Thymus (tissue), 14 donors: ENCODE measurements at places on chromosomes 11 and 22. TPM values are rescaled to one million over a fixed set of nuclear protein-coding genes. Genes with fewer than 3 reads are reported as not detected.
A peak's percentile ranks its signal among the peaks of the same experiment; 100 is the strongest.

The SELENOO gene
- 17.4 TPM for total RNA-seq

The DLG2 gene
- 6.6 TPM for total RNA-seq

The TSPAN32 gene
- 4.0 TPM for total RNA-seq

The MGAT3 gene
- total RNA-seq, result 1.6 TPM

The ADM2 gene
- 1.5 TPM for total RNA-seq

The NAALAD2 gene
- 0.47 TPM for total RNA-seq

The CCDC157 gene
- 2.1 TPM for total RNA-seq

The APLP2 gene
- 74.4 TPM for total RNA-seq

DNA sequence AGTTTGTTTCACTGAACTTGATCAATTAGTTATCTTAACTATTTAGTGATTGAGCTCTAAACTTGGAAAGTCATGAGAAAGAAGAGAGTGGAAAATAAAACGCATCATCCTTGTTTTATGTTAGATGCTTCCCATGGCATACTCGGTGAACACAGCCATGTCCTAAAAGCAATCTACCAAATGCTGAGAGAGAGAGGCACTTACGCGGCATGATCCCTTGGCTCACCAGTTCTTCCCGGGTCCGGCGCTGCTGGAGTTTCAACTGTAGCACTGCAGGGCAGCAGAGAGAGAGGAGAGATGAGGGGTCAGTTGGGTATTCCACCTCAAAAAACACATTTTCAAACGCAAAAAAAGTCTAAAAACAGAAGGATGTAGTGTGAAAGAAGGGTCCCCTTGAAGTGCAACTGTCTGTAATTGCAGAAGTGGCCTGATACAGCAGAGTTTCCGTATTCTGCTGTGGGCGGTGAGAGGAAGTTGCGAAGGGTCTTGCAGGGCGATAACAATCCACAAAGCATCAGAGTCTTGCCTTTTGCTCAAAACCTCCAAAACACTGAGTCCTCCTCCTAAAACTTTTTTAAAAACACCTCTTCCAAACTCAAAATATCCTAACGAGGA lies 92.7 kb downstream of the SGSM3 start:
- no peaks in the 10 kb centered on the region for H3K27me3 ChIP-seq
- H3K4me1 ChIP-seq, result peaks cover 11% of the 10 kb centered on the region
- H3K36me3 ChIP-seq, result peaks cover 24% of the 10 kb centered on the region
- peak; percentile 67 for DNase-seq

DNA sequence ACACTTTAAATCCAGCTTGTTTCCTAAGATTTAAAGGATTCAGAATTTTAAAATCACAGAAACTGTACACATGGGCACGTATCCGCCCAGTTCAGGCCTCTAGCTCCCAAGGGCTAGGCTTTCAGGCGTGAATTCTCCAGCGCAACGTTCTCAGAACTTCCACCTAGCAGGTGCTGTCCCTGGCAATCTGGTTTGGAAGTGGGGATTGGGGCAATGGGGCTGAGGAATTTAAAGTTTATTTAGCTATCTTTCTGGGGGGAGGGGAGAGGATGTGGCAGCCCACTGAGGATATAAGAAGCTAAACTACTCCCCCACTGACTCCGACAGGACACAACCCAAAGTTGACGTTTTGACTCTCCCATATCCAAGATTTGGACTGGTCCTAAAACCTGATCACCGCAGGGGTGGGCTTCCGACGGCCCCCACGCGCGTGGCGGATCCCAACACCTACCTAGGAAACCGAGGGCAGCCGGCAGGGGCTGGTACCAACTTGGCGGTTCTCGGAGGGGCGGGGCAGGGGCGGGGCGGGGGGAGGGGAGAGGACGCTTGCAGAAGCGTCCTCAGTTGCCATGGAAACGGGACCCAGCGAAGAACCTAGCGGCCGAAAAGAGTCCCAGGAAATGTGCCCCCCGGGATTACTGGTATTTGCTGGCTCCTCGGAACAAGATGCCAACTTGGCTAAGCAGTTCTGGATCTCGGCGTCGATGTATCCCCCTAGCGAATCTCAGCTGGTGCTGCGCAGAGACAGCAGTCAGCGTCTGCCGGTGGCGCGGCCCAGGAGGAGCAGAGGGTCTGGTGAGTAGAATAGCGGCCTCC lies at the start of gene HOATZ:
TSS of gene HOATZ (plus strand) at position 563 of the 816 bp plus-strand sequence. CDS start at position 570, 7 bp downstream.
- peaks cover 11% of the 10 kb centered on the region for H3K4me1 ChIP-seq
- H3K27ac ChIP-seq, result no peak within 1 kb of the TSS
- H3K27me3 ChIP-seq, result peaks cover 32% of the 10 kb centered on the region
- DNase-seq, result no peak
- H3K4me3 ChIP-seq, result peak within 1 kb of the TSS; percentile 33
- no peaks in the 10 kb centered on the region for H3K36me3 ChIP-seq

DNA sequence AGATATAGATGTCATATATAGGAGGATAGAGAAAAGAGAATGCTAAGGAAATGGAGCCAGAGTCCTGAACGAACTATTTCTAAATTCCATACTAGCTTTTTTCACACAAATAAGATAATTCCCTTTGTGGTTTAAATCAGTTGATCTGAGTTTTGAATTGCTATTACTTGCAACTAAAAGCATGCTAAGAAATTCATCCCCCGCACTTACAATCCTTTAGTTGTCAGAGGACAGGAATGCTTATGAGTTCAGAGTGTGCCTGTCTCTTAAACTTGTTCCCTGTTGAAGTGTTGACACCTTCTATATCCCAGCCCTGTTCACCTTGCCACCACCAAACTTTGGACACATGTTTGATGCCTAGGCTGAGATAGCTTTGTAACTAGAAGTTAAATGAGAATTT lies 406.2 kb downstream of the METTL15 start:
- H3K27me3 ChIP-seq, result no peaks in the 10 kb centered on the region
- H3K4me1 ChIP-seq, result no peaks in the 10 kb centered on the region
- H3K4me3 ChIP-seq, result no peak overlapping the region
- H3K36me3 ChIP-seq, result no peaks in the 10 kb centered on the region
- H3K27ac ChIP-seq, result no peak overlapping the region

DNA sequence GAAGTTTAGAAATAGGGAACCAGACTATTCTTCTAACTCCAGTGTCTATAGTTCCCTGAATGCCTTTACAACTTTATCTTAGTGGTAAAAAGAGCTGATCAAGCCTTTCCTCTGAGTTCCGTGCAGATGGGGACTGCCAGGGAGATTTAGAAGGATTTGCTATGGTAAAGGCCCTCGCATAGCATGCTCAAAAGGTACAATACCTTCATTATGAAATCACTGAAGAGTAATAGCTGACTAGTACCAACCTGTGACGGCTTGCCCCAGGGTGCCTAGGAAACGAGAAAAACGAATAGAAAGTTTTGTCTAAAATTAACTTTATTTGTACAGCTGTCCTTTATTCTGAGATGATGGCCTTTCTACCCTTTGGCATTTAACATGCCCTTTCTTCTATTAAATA lies 150.1 kb upstream of the ARHGAP42 start:
- no peak overlapping the region for H3K4me3 ChIP-seq
- no peaks in the 10 kb centered on the region for H3K27me3 ChIP-seq
- DNase-seq, result no peak
- H3K36me3 ChIP-seq, result no peaks in the 10 kb centered on the region
- H3K4me1 ChIP-seq, result no peaks in the 10 kb centered on the region

GRCh38 chr11:127233998-127234397 lies 233.4 kb upstream of the KIRREL3 start:
- H3K4me1 ChIP-seq, result no peaks in the 10 kb centered on the region
- no peak overlapping the region for H3K4me3 ChIP-seq
- H3K27ac ChIP-seq, result no peak overlapping the region
- H3K36me3 ChIP-seq, result no peaks in the 10 kb centered on the region

DNA sequence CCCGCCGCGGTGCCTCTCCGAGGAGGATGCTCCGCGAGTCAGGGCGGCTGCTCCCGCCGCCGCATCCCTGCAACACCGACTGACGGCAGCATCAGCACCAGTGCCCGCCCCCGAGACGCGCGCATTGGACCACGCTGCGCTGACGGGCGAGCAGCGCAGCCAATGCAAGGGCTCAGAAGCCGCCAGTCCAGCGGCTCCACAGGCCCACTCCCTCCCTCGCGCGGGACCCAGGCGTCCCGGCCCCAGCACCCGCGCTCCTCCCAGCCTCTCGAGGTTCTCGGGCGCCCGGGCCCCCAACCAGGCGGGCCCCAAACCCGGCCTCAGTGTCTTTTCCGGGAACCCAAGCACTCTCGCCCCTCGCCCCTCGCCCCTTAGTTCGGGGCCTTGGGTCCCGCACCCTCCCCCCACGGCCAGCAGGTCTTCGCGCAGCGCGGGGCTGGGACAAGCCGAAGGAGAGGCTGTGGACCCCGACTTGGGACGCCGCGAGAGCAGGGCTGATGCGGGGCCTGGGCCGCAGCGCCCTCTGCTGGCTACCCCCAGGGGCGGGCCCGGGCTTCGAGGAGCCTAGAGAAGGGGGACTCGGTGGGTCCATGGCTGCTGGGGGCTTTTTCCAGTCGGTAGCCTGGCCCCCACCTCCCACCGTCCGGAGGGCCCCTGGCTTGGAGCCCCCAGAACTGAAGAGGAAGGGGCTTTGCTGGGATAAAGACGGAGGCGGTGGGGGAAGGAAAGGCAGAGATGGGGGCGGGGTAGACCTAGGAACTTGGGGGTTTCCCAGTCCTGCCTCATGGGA lies at the start of gene NRXN2:
TSS of gene NRXN2 (minus strand) at position 81 of the 790 bp plus-strand sequence. CDS start 9,498 bp downstream, outside the sequence.
- H3K4me3 ChIP-seq, result peak within 1 kb of the TSS; percentile 78
- peak; percentile 84 for DNase-seq
- peaks cover 27% of the 10 kb centered on the region for H3K27me3 ChIP-seq
- peaks cover 5% of the 10 kb centered on the region for H3K4me1 ChIP-seq
- H3K36me3 ChIP-seq, result peaks cover 4% of the 10 kb centered on the region

DNA sequence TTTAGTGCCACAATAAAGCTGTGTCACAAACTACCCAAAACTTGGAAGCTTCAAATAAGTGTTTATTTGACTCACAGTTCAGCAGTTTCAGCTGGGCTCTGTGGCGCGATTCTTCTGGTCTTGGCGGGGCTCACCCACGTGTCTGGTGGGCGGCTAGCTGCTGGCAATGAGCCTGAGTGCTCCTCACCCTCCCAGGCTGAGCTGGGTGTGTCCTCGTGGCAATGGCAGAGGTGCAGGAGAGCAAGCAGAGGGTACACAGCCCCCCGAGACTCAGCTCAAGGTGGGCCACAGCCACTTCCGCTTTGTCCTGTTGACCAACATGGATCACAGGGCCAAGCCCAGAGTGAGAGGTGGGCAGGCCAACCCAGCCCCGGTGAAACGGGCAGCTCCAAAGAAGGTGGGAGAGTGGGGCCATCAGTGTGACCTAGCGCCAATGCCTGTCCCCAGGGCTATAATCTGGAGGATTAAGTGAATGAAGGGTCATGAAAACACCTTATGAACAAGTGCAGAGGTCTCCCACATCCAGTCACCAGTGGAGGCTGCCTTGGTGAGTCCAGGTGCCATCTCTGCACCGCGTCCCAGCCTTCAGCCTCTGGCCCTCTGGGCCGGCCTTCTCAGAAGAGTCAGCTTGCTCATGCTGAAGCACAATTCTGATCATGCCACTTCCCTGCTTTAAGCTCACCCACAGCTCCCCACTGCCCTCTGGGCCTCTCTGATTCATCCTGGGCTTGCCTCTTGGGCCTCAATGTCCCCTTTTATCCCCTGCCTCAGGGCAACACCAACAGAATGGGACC lies 74.6 kb upstream of the RTL6 start:
- no peaks in the 10 kb centered on the region for H3K36me3 ChIP-seq
- no peak for DNase-seq
- H3K27ac ChIP-seq, result no peak overlapping the region
- H3K27me3 ChIP-seq, result no peaks in the 10 kb centered on the region
- H3K4me1 ChIP-seq, result no peaks in the 10 kb centered on the region

DNA sequence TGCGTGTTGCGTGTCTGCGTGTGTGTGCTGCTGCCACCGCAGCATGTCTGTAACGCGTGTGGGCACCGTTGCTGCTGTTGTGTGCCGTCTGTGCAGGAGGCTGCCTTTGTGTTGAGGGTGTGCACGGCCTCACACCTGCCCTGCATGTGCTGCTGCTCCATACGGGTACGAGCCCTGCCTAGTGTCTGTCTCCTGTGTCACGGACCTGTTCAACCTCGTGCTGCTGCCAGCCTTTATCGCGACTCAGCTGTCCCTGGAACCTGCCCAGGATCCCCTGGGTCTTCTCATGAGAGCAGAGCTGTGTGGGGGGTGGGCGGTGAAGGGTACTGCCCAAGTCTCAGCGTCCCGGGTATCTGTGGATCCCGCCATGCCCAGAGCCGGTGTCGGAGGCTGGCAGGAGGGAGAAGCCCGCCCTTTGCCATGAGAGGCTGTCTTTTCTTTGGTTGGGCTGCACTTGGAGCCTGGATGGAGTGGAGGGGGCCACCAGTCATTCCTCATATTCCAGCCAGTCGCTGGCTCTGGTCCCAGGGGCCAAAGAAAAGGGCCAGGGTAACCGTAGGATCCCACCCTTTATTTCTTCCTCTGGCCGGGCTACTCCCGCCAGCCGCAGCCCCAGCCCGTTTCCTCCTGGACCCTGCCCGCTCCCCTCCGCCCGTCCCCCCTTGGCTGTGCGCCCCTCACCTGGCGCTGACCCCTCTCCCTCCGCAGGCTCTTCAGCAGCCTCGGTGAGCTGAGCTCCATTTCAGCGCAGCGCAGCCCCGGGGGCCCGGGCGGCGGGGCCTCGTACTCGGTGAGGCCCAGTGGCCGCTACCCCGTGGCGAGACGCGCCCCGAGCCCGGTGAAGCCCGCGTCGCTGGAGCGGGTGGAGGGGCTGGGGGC lies 7.8 kb upstream of the ACR start:
- no peak overlapping the region for H3K27ac ChIP-seq
- H3K4me3 ChIP-seq, result no peak overlapping the region
- no peak for DNase-seq
- no peaks in the 10 kb centered on the region for H3K36me3 ChIP-seq

DNA sequence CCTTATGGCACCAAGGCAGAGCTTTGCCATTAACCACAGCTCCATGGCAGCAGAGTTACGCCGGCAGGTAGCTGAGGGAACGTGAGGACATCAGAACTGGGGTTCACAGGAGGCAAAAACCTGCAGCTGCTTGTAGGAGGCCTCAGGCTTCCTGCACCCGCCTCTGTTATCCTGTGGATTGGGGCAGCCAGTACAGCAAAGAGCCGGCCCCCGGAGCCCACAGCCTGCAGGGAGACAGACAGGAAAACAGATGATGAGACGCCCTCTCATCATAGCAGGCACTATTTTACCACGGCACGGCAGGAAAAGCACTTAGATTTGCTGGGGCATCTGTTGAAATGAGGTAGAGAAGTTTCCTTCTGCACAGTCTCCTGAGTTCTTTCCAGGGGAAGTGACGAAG lies 870.3 kb downstream of the TBC1D22A start:
- no peak overlapping the region for H3K4me3 ChIP-seq
- no peak for DNase-seq

- no peaks in the 10 kb centered on the region for H3K4me1 ChIP-seq
- peaks cover 27% of the 10 kb centered on the region for H3K36me3 ChIP-seq
- H3K4me3 ChIP-seq, result no peak overlapping the region
- H3K27ac ChIP-seq, result no peak overlapping the region
- DNase-seq, result no peak
Measured at GRCh38 chr22:24335496-24335895, 64.9 kb downstream of the SPECC1L start.
